NCI-H82 (cell line): ENCODE measurements at places on chromosomes 5 and 9.

DNA sequence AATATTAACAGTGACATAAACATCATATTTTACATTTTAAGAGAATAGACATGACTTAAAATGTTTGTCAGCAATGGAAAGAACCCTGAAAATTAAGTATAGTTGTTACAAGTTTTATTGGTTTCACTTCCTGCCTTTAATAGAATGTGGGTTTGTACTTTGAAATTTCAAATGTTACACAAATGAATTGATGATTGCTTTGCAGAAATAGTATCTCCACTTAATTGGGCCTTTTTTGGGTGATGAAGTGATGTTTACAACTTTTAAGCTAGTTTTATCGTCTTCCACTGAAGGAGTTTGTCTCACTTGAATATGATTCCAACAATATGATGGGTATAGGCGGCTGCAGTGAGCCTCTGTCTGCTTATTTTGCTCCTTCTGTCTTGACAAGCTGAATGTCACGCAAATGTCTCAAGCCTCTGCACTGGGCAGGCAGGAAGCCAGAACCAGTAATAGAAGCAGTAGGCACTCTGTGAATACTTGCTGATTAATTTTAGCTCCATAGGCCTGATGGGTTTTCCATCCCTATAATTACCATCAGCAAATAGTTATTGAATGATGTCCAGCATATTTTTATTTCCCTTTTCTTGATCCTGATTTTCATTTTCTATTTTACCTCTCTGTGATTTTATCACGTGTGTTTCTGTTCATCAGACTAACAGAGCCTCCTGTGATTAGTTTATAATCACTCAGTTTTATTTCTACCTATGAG lies 10.6 kb upstream of the NR3C1 start:
- no peak for DNase-seq

DNA sequence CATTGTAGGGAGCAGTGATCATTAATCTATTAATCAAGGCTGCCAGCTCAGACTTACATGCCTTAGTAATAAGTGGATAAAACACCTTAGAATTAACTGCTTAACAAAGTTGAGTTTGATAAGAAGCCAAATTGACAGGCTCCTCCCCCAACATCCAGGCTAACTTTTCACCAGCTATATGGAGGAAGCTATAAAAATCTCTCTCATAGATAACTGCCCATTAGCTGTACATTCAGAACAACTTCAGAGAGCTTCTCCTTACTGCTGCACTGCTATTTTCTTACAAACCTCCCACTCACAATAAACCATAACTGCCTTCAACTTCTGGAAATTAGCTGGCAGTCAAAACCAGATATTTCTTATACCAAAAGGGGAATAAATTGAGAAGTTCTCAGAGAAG lies 364.1 kb downstream of the PRELID2 start:
- peak; percentile 73 for DNase-seq

DNA sequence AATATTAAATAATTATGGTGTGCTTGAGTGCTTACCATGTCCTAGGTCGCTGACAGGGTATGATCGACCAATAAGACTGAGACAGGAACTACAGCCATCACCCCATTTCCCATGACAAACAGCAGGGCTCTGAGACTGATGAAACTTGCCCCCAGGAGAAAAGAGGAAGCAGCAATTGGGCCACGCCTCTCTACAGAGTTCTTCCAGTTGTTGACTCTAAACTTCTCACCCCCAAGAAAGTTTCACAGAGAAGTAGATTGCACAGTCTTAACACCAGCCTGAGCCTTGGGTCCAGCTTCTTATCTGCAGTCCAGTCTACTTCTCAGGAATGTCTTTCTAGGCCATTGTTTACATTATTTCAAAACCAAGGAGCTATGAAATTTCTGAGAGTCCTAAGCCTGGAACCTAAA lies 182.2 kb upstream of the ANKRD55 start:
- no peak for DNase-seq

GRCh38 chr5:151607304-151607703 lies 16.2 kb upstream of the FAT2 start:
- no peak for DNase-seq

- DNase-seq = no peak
These were observed 416.9 kb upstream of the IRX4 start for GRCh38 chr5:2299388-2300220.

- DNase-seq = no peak
These were observed 138.1 kb downstream of the NXNL2 start for GRCh38 chr9:88672874-88673689.

- DNase-seq = no peak
These were observed 23.8 kb downstream of the SVEP1 start for GRCh38 chr9:110555551-110556331.

- DNase-seq = no peak
These were observed 27.9 kb upstream of the SLC6A3 start for GRCh38 chr5:1472964-1473628.

- peak; percentile 79 for DNase-seq
These were observed 18.4 kb downstream of the LSM11 start for GRCh38 chr5:157761690-157762621.

GRCh38 chr5:131976414-131977211 lies 31.1 kb upstream of the MEIKIN start:
- DNase-seq = no peak

GRCh38 chr5:76794871-76795270 lies 24.0 kb upstream of the F2RL1 start:
- DNase-seq = no peak

DNA sequence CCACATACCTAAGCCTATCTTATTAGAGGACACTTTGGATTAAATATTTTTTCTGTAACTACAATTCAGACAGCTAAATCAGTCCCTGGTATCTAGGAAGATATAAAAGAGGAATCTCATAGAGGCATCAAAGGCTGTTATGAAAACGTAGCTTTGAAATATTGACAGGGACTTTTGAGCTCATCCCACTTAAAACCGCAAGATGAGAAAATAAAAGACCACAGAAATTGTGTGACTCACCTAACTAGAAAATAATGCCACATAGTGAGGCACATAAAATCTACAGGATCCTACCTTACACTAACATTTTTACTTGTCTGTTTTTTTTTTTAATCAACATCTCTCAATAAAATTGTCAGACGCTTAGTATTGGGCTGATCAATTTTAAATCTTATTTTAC lies 686.5 kb upstream of the COX7C start:
- DNase-seq = no peak

- DNase-seq = peak; percentile 30
These were observed 30.4 kb upstream of the B4GALT1 start for GRCh38 chr9:33197279-33198152.

GRCh38 chr5:168734620-168735300 lies 155.6 kb upstream of the PANK3 start:
- DNase-seq = no peak

DNA sequence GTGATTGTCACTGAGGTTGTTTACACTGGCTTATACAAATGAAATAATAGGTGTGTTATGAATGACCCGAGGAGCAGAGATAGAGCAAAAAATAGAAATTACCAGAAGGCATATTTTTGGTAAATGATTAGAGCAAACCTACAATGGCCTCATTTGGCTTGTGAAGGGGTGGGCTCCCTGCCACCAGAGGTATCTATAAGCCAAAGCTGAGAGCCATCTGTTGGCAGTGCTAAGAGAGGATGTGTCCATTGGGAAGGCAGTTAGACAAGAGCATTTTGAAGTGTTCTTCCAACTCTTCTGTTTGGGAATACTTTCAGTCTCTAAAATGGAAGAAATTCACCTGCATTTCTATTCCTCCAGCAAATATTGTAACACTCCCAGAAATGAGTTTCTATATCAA lies 10.6 kb downstream of the NIPAL4 start:
- peak; percentile 52 for DNase-seq

GRCh38 chr5:13913962-13914361 lies 30.5 kb downstream of the DNAH5 start:
- no peak for DNase-seq

- DNase-seq = no peak
These were observed 9.3 kb upstream of the COL5A1 start for GRCh38 chr9:134632329-134632728.

DNA sequence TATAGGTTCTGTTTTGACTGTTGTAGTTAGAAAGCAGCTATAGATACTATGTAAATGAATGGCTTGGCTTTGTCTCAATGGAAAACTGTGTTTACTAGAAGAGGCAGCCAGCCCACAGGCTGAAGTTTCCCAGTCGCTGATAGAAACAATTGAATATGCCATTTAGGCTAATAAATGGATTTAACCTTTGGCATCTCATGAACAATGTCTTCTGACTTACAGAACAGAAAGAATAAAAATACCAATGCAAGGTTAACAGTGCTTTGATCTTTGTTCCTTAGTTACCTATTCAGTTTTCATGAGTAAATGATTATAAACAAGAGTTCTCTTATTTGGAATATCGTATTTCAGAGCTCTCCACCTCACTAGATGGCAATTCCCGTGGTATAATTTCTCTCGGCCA lies 120.6 kb downstream of the PAM start:
- DNase-seq = no peak

DNA sequence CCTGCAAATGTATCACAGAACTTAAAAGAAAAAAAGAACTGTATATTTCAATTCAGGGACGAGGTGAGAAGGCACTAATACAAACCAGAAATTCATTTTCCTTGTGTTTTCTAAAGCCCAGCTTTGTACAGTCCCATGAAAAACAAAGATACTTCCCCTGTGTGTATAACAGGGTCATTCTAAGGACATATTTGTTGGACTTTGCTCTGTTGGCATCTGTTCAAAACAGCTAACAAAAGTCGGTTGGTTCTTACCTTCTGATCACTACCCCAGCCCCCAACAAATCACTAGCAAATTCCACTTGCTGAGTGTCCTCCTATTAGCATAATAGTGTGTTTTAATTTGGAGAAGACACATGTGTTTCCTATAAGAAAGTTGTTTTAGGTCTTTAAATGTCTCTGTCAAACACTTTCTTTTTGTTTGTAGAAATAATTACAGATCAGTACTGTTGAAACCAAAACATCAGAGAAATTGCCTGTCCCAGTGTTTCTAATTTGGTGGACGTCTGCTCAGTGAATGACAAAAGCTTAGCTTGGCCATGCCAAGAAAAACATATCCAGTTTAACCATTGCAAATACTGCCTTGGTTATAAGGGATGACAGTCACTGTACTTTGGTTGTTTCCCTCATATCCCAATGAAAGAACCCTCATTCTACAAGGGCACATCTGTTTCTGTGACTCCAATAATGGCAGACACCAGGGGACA lies 480.5 kb downstream of the EBF1 start:
- peak; percentile 2 for DNase-seq

DNA sequence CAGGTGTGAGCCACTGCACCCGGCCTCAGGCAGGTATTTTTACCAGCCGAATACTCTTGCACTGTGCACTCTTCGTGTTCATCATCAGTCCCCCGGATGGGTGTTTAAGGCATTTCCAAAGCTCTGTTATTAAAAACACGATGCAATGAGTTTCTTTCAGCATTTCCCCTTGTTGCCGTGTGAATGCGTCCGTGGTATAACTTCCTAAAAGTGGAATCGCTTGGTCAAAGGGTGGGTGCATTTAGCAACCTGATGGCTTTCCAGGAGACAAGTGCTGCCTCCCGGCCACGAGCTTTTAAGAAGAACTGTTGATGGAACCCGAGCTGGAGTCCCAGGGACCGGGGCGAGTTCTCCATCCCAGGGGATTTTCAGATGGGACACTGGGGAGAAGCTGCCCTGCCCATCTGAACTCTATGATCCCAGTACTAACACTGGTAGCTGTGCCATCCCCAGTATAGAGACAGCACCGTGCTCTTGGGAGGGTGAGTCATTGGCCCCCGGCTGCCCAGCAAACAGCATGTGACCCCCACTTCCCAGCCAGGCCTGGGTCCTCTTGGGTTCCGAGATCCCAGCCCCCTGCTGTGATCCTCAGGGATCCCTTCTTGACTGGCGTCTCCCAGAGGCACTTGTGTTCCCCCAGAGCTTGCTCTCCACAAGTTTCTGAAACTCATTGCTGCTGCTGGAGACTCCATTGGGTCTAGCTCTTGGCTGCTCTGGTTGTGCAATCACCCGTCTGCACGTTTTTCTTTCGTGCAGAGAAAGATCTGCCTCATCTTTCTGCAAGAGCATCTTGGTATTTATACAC lies 169.5 kb upstream of the IER5L start:
- no peak for DNase-seq

GRCh38 chr5:124592891-124593290 lies 153.5 kb downstream of the ZNF608 start:
- no peak for DNase-seq

- no peak for DNase-seq
These were observed 129.6 kb upstream of the CNTLN start for GRCh38 chr9:17005056-17005823.

- DNase-seq = no peak
These were observed 307.4 kb upstream of the HAPLN1 start for GRCh38 chr5:84028093-84028492.

DNA sequence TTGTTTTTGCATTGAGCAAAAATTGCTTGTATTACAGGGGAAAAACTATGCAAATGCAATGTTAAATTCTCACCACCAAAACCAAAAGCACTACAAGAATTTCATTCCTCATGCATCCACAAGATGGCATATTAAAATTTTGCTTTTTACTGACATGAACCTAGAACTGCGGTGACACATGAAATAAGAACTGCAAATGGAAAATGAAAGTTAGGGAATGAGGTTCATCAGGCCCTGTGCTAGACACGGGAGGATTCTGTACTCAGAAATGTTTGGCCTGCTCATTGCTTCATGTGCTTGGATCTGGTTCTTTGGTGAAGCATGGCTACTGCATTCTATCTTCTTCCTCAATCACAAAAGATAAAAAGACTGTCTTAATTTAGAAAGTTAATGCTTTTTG lies 9.1 kb upstream of the RFK start:
- peak; percentile 4 for DNase-seq

DNA sequence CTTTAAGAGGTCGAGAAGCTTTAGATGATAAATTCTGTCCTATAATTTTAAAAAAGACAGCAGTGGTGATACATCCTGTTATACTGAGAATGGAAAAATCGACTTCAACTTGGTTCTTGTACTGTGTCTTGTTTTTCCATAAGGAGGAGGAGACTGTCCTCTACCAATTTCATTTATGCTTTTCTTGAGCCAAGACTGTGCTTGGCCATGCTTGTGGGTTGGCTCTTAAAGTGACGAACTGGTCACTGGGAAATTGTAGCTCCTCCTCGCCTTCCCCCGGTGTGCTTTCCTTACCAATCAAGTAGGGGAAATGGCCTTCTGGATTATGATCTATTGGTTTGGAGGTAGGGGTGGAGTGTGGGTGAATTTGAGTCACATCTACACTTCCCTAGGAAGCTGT lies 67.1 kb upstream of the HSPB3 start:
- DNase-seq = no peak

DNA sequence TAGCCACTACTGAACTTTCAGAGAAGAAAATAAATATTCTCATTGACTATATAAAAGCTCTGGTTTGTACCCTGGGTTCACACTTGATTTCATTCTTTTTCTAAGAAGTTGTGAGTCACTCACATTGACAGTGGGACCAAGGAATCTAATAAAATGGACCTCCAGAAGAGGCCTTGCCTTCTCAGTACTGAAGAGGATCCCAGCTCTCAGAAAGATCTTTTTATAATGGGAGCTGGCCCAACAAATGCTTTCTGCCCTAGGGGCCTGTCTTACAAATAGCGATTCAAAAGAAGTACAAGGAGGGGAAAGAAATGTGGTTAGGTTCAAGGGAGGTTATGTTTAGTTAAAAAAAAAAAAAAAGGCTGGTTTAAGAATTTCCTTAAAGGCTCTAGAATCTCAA lies 237.9 kb downstream of the ISL1 start:
- DNase-seq = no peak

- DNase-seq = peak; percentile 28
These were observed 5.9 kb upstream of the NACC2 start for GRCh38 chr9:136100700-136101614.
